ENCODE measurements at places on chromosomes 3 and 15. TPM values are rescaled to one million over a fixed set of nuclear protein-coding genes. Genes with fewer than 3 reads are reported as not detected.

Gene SLC27A2
- total RNA-seq: 0.11 TPM

Gene ALDH1L1
- total RNA-seq: 7.5 TPM

Gene WDR93
- not detected for total RNA-seq

Gene CLDN18
- not detected for total RNA-seq

Gene CISH
- total RNA-seq: 12.2 TPM

Gene CALML4
- total RNA-seq: 1.8 TPM

DNA sequence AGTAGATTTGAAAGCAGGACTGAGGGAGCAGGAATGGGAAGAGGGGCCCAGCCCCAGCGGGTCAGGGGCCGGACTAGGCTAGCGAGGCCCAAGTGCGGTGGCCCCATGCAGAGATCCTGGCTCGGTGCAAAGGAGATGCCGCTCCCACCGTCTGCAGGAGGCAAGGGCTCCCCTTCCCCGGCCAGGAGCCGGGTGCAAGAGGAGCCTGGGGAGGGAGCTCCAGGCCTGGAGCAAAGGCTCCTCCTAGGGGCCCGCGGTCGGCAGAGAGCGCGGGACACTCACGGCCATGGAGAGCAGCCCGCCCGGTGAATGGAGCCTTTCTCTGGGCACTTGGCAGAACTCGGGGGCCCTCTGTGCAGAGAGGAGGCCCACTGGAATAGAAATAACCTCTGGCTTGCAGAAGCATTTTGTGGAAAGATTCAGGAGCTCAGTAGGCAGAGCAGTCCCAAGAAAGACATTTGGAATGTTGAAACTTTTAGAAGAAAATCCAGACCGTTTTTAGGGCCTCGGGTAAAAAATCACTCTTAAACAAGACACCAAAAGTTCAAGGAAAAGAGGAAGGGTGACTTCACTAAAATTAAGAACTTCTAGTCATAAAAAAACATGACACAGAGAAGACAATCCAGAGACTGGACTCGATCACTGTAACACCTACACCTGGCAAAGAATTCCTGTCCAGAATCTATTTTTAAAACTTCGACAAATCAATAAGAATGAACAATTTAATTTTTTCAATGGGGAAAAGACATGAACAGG, 43.0 kb upstream of the USP3 start:
- DNase-seq: no peak

GRCh38 chr3:42166214-42166613, 75.1 kb downstream of the TRAK1 start:
- DNase-seq: no peak

DNA sequence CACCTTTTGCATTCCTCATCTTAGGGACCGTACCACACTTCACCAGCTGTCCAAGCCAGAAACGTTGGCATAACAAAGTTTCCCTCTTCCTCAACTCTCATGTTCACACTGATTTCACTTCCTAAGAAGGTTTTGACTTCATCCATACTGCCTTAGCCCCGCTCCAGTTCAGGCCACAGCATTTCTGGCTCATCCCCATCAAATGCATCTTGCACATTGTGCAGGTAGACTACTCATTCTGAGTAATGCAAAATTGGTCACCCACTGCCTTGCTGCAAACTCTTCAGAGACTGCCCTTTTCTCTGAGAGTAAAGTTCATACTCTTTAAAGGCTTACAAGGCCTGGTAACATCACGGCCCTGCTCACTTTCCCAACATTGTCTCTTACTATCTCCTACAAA, 8.8 kb downstream of the NUSAP1 start:
- no peak for DNase-seq

GRCh38 chr15:59237119-59237855, 30.6 kb downstream of the LDHAL6B start:
- no peak for DNase-seq

DNA sequence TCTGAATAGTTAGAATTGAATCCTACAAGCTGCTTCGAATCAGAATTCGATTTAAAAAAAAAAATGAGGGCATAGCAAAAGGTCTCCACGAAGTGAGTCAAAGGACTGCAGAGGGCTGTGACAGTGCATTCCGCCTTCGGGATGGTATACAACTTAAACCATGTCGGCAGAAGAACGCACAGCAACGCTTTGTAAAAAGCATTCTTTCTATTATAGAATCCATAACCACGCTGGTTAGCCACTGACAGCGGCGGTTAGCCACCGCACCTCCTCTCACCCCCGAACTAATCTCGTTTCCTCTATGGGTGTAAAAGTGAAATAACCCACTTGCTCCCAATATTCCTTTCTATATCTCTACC, 664 bp upstream of the PIK3CA start:
- DNase-seq: no peak

- no peak for DNase-seq
Measured at GRCh38 chr3:139394116-139394515, 4.7 kb upstream of the COPB2 start.

GRCh38 chr15:92958105-92958504, 58.0 kb downstream of the CHD2 start:
- no peak for DNase-seq

- DNase-seq: no peak
Measured at GRCh38 chr3:124442463-124442862, 287.8 kb upstream of the UMPS start.

- no peak for DNase-seq
Measured at GRCh38 chr3:99954914-99955644, 137.4 kb downstream of the CMSS1 start.

- DNase-seq: no peak
Measured at GRCh38 chr15:74400313-74400860, 32.9 kb upstream of the CYP11A1 start.

Measured in right cardiac atrium (tissue), 5 donors.